WTC11 (cell line): ENCODE measurements at places on chromosomes 12 and 14. TPM values are rescaled to one million over a fixed set of nuclear protein-coding genes. Genes with fewer than 3 reads are reported as not detected.

DNA sequence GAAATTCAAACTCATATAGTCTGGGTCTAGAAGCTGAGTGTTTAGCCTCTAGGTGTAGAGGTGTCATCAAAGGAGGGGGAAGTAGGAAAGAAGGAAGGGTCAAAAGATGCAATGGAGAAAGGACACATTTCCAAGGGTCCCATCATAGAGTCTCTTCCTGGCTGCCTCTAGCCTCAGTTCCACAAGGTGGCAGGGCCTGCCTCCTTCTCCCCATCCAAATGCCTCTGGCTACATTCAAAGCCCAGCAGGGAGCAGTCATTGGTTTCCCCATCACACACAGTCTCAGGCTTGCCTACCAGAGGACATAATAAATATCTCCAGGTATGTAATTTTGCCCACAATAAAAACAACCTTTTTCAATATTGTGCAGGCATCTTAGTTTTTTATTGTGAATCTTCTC, 2.1 kb upstream of the CCT2 start:
- H3K36me3 ChIP-seq: peaks cover 17% of the 10 kb centered on the region
- peaks cover 20% of the 10 kb centered on the region for H3K4me1 ChIP-seq

DNA sequence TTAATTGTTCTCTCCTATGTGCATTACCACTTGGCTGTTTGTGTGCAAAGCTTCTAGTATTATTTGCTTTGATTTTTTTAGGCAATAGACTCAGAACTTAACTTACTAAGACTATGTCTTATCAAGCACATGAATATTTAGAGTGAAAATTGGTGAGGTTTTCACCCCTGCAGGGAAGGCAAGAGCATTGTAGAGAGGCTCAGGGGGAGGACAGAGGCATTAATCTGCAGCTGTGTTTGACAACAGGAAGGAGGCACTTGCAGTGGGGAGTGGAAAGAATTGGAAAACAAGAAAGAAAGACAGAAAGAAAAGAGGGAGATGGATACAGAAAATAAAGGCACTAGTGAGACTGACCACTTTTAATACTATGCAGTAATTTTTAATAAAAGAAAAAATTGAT, 431.6 kb downstream of the PDZRN4 start:
- H3K27ac ChIP-seq: no peak overlapping the region
- peaks cover 32% of the 10 kb centered on the region for H3K4me1 ChIP-seq
- H3K36me3 ChIP-seq: peaks cover 13% of the 10 kb centered on the region
- H3K4me3 ChIP-seq: peak overlapping the region; percentile 26; the same call in 1 of the 2 replicates
- H3K27me3 ChIP-seq: peaks cover 46% of the 10 kb centered on the region

DNA sequence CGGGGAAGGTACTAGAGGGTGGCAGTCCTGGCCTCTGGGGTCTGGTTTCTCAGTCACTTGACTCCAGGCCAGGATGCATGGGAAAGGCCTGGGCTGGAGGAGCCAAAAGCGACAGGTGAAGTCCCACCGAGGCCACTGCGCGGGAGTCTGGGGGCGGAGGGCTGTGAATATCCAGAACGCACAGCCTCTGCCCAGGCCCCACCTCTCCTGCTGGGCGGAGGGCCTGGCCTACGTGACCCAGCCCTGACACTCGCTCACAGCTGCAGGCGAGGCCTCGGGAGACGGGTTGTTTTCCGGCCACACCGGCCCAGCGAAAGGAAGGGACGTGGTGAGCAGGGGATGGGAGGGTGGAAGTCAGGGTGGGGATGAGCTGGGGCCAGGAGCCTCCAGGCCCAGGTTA, 91.2 kb downstream of the RFLNA start:
- no peaks in the 10 kb centered on the region for H3K27me3 ChIP-seq
- H3K27ac ChIP-seq: no peak overlapping the region
- H3K36me3 ChIP-seq: peaks cover 11% of the 10 kb centered on the region
- H3K4me1 ChIP-seq: peaks cover 6% of the 10 kb centered on the region; the same call in 1 of the 2 replicates

- no peak overlapping the region for H3K4me3 ChIP-seq
- no peaks in the 10 kb centered on the region for H3K36me3 ChIP-seq
- DNase-seq: no peak
- H3K4me1 ChIP-seq: peaks cover 10% of the 10 kb centered on the region
- peaks cover 6% of the 10 kb centered on the region for H3K27me3 ChIP-seq
- H3K27ac ChIP-seq: no peak overlapping the region
These were observed 60.2 kb downstream of the LGR5 start for GRCh38 chr12:71499834-71500233.

DNA sequence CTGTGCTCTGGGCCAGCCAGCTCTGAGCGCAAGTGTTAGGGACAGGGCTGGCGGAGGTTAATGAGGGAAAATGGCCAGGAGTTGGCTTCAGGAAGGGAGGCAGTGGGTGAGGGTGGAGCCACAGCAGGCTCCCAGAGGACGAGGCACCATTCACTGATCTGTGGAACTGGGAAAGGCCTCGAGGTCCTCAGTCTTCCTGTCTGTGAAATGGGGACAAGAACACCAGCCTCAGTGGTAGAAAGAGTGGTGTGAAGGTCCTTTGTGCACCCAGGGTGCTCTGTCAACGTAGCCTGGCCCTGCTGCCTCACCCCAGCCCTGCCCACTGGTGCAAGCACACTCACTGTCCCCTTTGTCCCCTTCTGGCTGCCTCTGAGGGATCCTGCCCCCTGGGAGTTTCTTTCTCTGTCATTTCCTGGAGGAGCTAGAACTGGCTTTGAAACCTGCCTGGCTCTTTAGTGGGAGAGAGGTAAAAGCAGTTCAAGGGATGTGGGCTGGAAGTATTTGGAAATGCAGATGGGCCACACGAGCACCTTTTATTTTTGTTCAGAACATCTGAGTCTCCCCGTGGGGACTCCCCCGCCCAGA, 25.0 kb downstream of the SYNDIG1L start:
- no peak for DNase-seq
- H3K27ac ChIP-seq: peak overlapping the region; percentile 58
- H3K27me3 ChIP-seq: no peaks in the 10 kb centered on the region
- H3K36me3 ChIP-seq: no peaks in the 10 kb centered on the region
- H3K4me3 ChIP-seq: peak overlapping the region; percentile 60; the same call in 1 of the 2 replicates

Gene SMCO2
- 0.32 to 0.71 TPM (median 0.52 TPM) in 3 replicates for total RNA-seq

Gene HCAR2
- total RNA-seq: not detected in 3 replicates

Gene INSM2
- 0.07 TPM in 1 of 3 replicates, not detected in the others for total RNA-seq

Gene GPN3
- total RNA-seq: 46.4 to 53.0 TPM (median 51.2 TPM) in 3 replicates
